ENCODE measurements at places on chromosomes 13 and 19.

- no peak for DNase-seq
These were observed 105.5 kb downstream of the ZAR1L start for GRCh38 chr13:32209652-32210051.

DNA sequence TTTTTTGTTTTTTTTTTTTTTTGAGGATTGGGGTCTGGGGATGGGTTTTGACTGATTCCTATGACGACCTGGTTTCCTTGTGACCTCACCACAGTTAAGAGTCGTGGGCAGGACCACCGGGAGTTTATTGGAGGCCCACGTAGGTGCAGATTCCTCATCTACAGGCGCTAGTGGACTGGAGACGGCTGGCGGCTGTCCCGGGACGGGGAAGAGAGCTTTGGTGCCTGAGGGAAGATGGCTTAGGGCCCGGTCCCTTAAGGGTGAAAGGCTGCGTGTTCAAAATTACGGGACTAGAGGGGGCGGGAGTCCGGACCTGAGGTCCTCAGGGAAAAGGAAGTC lies 682 bp upstream of the TEAD2 start:
- peak; percentile 63 for DNase-seq

DNA sequence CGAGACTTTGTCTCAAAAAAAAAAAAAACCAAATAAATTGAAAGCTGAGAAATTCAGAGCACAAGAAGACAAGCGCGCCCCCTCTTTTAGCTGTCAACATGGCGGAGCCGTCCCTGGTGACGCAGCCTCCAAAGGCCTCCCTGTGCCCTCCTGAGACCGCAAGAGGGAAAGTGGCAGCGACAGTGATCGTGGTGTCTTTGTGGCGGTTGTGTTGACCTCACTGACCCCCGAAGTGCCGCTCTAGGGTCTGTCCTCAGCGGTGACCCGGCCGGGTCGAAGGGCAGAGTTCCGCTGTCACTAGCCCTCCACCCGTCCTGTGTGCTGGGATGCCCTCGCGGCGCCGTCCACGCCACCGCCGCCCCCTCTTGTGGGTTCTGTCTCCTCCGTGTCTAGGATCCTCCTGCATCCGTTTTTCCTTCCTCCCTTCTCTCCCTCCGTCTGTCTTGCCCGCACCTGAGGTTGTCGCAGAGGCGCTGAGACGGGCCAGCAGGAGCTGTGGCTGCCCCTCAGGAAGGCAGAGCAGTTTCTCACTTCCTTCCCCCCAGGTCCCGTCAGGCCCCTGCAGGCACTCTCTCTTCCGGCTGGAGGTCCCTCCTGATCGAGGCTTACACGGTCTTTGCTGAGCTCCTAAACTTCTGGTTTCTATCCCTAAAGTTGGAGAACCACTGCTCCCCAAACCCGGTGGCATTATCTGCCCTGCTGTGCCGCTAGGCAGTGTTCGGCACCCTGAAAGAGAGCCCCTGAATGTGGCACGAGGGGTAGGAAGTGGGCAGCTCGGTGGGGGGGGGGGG lies 7.2 kb downstream of the UHRF1 start:
- DNase-seq: no peak

DNA sequence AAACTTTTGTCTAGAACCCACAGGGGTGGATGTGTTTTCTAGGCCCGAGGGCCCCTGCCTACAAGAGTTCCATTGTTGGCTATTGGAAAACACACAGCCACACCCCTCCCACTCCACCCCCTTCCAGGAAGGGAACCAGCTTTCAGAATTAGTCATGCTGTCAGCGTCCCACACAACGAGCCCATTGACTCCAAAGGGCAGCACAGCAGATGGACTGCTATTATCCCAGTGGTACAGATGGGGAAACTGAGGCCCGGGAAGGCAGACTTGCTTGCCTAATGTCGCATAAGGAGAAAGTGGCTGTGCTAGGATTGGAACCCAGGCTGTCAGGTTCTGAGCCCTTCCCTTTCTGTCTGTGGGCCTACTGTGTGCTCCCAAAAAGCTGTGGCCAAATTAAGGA lies 8.1 kb upstream of the FXYD3 start:
- no peak for DNase-seq

DNA sequence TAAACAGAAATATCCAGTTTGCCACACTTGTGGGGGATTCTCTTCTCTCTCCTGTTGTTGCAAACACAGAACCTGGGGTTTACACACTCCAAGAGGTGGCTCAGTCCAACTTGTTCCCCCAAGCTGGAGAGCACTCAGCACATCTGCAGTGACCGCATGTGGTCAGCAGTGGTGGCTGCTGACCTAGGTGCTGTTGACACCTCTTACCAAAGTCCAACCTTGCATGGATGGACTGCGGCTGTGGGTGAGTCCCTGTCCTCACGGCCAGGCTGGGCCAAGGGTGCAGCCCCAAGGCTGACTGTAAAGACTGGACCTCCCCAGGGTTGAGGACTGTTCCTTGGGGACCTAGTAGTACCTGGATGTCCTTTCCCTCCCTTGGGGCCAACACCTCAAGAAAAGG lies 6.1 kb downstream of the LRFN3 start:
- DNase-seq: no peak

- no peak for DNase-seq
These were observed 7.8 kb upstream of the SCN1B start for GRCh38 chr19:35022460-35022859.

- no peak for DNase-seq
These were observed 6.6 kb downstream of the EML2 start for GRCh38 chr19:45632468-45633196.

- DNase-seq: no peak
These were observed 321.1 kb downstream of the RBM26 start for GRCh38 chr13:79084802-79085424.
